ENCODE measurements at places on chromosomes 7 and 10. TPM values are rescaled to one million over a fixed set of nuclear protein-coding genes. Genes with fewer than 3 reads are reported as not detected.

The SHH gene
- not detected for total RNA-seq

The PDZD7 gene
- 2.0 TPM for total RNA-seq

The PAPOLB gene
- total RNA-seq, result not detected

The SEMA3A gene
- 91.7 TPM for total RNA-seq

The SNCG gene
- total RNA-seq, result 48.3 TPM

The NKX2-3 gene
- total RNA-seq, result not detected

The MAT1A gene
- not detected for total RNA-seq

The INHBA gene
- total RNA-seq, result 14.9 TPM

Measured in smooth muscle cell of the coronary artery (primary cell).